ENCODE measurements at places on chromosomes 4 and X.

GRCh38 chrX:138986866-138987265 is 275.3 kb upstream of the FGF13 start:
- DNase-seq: no peak

DNA sequence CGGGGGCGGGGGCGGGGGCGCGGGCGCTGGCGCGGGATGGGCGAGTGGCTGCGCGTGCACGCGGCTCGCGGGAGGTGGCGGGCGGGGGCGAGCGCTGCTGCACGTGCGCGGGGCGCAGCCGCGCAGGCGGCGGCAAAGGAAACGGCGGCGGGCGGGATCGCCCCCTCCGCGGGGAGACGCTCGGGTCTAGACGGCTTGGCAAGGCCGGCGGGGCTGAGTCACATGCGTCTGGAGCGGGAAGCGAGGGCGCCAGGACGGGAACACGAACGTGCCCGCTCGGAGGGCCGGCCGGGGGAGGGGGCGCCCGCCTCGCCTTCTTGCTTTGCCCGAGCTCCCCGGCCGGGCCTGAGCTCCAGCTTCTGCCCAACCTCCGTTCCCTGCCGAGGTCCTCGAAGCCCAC is 4.3 kb upstream of the HAUS7 start:
- DNase-seq: no peak

- no peak for DNase-seq
These were observed 175.1 kb downstream of the FHIP1A start for GRCh38 chr4:151584101-151584500.

DNA sequence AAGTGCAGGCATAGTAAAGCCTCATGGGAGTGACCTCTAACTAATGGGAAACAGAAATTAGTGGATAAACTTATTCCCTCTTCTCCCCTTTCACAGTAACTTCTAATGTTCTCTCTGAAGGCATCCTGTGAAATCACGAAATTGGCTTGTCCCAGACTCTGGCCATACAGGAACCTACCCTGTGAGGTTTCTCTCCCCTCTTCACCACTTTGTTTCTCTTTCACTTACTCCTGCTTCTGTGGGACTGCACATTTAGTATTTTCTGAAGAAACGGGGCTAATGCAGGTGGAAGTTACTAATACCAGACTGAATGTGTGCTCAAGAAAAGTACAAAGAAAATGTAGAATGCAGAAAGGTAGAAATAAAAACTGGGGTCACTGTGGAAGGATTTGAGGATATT is 20.0 kb downstream of the ZNF330 start:
- DNase-seq: no peak

DNA sequence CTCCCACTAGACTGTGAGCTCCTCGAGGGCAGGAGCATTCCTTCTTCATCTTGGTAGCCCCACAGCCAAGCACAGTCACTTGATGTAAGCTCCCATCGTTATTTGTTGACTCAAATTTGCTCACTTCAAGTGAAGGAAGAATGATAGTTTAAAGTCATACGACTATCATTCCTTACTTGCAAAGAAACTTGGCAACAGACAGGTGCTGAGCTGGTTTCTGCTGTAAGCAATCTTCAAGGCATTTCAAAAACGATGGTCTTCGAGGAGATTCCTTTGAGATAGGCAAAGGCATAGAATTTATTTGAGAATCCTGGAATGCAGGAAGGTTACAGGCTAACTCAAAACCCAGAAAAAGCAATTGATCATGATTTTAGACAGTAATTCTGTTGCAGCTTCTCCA is 64.8 kb downstream of the QDPR start:
- no peak for DNase-seq

DNA sequence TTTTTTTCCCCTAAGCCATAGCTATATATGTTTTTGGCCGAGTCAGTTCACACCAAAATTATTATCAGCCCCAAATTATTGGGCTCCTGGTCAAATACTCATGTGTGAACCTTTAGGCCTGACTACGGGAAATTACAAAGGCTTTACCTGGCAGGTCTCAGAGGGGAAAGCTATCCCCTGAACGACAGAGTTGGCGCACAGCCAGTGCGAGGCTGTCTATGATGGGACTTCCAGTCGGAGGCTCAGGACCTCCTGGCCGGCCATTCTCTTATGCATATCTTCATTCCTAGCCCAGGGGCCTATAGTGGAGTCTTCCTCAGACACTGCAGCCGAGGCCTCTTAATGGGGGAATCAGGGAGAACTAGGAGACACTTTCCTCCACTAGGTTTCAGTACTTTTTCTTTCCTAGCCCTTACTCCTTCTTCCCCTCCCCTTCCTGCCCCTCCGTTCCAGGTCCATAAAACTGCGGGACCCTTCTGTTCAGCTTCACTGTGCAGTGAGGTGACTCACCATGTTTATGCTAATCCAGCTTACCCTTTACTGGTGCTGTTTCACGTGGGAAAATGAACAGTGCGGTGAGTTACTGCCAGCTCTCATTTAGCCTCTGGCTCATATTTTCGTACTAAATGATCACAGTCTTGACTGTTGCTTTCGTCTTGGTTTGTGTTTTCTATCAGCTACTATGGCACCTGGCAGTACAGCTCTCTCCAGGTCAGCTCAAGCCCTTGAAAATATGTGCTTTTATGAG is 533.9 kb downstream of the FSTL5 start:
- DNase-seq: no peak

All from activated gamma-delta T cell treated with anti-CD3 and anti-CD28 coated beads, Interleukin-2, amount 50 U/mL, for 16 hours (primary cell).